Activated T-cell treated with anti-CD3 and anti-CD28 coated beads, Interleukin-2, amount 50 U/mL, for 4 hours (primary cell): ENCODE measurements at places on chromosomes 1 and 21. TPM values are rescaled to one million over a fixed set of nuclear protein-coding genes. Genes with fewer than 3 reads are reported as not detected.

Gene APCS
- not detected for total RNA-seq

Gene KRTAP19-3
- not detected for total RNA-seq

Gene SPATA21
- total RNA-seq = not detected

Gene C1orf56
- total RNA-seq = 0.99 TPM

Gene CLDN19
- total RNA-seq = not detected

DNA sequence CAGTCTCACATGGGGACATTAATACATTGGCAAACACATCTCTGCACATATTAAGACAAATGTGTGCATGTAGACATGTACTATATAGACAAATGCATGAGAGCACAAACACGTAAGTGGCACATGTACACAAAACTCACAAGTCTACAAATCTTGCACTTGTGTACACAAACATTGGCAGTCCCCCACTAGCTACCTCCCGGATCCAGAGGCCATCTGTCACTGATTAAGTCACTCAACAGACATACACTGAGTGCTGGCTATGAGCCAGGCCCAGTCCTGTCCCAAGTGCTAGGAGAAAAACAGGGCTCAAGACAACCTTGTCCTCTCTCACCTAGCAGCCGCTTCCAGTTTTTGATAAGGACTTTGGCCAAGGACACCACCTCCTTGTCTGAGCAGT lies 7.0 kb downstream of the TCEA3 start:
- no peak for DNase-seq

- DNase-seq = no peak
Measured at GRCh38 chr21:26445440-26445839, 127.6 kb downstream of the CYYR1 start.

- DNase-seq = no peak
Measured at GRCh38 chr1:66751160-66751559, 1.1 kb upstream of the DYNLT5 start.

GRCh38 chr1:62810420-62811274 lies 26.7 kb downstream of the ATG4C start:
- DNase-seq = no peak

DNA sequence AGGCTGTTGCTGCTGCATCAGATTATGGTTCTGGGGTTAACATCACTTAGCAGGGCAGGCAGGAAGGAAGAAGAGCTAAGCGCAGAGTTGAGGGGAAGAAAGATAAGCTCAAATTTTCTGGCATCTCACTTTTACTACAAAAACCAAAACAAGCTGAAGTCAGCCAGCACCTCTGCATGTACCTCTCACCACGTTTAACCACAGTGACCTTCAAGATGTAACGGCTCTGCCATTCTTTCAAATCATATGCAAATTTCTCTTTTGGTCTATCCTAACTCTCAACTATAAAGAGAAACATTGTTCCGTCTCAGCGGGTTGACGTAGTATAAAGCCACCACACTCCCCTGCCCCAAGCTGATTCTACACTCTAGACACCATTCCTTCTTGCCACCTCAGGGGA lies 154.4 kb downstream of the OMA1 start:
- no peak for DNase-seq

GRCh38 chr1:178818416-178818815 lies 52.5 kb downstream of the ANGPTL1 start:
- DNase-seq = no peak

- DNase-seq = no peak
Measured at GRCh38 chr1:213676736-213677135, 311.0 kb upstream of the PROX1 start.

- DNase-seq = no peak
Measured at GRCh38 chr1:10057343-10057742, 24.6 kb downstream of the UBE4B start.
